ENCODE measurements at places on chromosomes 12 and 14.

DNA sequence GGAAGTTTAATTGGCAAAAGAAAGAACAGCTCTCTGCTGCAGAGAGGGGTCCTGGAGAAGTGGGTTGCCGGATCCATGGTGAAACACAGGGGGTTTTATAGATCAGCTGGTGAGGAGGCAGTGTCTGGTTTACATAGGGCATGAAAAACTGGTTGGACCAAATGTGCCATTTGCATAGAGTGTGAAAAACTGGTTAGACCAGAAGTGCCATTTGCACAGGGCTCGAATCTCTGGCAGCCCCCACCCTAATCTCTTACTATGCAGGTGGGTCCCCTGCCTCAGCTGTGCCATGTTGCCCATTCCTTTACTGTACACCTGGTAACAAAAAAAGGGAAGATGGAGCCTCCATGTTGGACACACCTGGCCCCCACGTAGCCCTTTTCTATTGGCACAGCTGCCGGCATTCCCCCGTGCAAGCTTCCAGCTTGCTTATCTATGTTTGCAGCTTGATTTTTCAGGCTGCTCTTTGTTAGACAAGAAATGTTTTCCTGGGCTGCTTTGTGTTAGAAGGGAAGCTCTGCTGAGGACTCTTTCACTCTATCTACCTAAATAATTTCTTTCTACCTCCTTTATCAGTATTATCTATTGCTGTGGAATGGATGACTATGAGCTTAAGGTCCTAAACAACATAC, 61.1 kb upstream of the TMEM132D start:
- DNase-seq: no peak

GRCh38 chr14:65703996-65704395, 291.5 kb downstream of the FUT8 start:
- DNase-seq: no peak

- peak; percentile 20 for DNase-seq
Observed at GRCh38 chr14:64762044-64763034, 58.1 kb downstream of the PLEKHG3 start.

DNA sequence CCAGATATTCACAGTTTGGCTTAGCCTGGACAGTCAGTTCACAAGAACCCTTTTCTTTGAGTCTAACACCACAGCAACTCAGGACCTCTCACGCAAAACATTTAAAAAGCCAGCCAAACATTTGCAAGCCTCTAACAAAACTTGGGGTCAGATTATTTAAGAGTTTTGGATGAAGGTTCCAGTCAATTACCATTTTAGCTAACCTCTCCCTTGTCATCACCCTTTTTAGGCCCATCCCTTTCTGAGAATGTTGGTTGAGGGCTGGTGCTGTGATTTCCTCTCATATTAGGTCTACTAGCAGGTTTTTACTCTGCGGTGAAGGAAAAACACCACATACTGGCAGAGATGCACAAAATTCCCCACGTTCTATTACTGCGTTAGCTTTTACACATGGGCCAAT, 20.7 kb downstream of the PAX9 start:
- DNase-seq: no peak

GRCh38 chr14:71348394-71348793, 441.1 kb downstream of the PCNX1 start:
- no peak for DNase-seq

- no peak for DNase-seq
Observed at GRCh38 chr12:66956300-66956699, 277.4 kb upstream of the GRIP1 start.

DNA sequence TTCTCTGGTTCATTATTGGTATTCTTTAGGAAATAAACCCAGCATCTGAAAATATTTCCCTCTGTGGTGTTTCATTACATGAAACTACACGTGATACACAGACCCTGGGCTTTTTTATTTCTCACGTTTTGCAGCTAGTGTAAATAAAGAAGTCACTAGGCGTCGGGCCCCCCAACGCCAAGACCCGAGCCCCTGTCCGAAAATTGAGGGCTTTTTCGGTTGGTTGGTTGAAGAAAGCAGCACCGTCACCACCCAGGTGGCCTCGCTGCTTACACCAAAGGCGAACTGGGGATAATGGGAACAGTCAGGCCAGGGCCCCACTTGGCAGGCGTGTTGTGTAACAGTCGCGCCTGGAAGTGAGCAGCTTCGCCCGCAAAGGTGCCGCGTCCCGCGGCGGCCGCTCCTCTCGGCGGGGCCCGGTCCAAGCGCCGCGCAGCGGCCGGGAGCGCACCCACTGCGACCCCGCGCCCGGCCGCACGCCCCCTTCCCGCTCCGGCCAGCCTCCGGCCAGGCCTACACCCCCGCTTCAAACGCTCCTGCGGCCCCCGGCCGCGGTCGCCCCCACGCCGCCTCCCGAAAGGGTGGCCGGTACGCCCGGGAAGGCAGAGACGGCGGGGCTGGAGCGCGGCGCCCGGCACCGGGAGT, 1.2 kb downstream of the DUSP16 start:
- peak; percentile 48 for DNase-seq

DNA sequence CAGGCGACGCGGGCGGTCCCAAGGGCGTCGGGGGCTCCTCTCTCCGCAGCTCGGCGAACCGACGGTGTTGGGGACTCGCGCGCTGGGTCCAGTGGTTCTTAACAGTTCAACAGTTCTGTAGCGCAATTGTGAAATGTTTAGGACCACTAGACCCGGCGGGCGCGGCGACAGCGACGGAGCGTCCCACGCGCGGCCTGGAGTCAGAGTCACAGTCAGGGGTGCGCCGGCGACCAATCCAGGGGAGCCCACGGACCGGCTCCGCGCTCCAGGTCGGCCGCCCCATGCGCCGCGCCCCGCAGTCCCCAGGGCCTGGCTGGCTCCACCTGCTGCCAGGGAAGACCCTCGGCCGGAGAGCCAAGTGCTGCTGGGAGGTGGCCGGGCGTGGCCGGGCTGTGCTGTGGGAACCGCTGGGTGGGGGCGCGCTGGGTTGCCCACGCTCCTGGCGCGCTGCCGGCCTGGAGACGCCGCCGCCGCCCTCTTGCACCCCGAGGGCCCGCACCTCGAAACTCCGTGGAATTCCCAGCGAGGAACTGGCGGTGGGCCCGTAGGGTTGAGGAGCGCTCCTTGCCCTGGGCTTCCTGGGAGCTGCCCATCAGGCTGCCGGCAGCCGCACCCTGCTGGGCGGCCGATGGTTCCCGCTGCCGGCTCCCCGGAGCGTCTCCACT, 20.9 kb upstream of the KIF26A start:
- no peak for DNase-seq

DNA sequence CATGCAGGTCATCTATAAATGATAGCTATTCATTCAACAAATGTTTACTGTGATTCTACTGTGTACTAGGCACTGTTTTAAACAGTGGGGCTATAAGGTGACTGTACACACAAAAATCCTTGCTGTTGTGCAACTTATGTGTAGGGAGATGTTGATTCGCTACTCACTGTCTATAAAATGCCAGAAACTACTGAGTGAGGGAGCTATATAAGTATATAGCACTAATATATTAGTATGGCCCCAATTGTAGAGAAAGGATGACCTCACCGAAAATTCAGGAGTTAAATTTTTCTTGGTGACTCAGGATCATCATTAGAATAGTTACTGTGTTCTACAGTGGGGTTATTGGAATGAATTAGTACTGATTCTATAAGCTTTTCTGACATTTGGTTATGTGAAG, 117.4 kb downstream of the TGFB3 start:
- no peak for DNase-seq

DNA sequence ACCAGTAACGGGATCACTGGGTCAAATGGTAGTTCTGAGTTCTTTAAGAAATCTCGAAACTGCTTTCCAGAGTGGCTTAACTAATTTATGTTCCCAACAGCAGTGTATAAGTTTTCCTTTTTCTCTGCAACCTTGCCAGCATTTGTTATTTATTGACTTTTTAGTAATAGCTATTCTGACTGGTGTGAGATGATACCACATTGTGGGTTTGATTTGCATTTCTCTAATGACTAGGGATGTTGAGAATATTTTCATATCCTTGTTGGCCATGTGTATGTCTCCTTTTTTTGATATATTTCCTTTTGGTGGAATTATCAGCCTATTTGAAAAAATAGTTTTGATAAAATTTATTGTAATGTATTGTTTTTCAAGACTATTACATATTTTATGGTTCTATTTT, 701.2 kb upstream of the FBXO33 start:
- no peak for DNase-seq

DNA sequence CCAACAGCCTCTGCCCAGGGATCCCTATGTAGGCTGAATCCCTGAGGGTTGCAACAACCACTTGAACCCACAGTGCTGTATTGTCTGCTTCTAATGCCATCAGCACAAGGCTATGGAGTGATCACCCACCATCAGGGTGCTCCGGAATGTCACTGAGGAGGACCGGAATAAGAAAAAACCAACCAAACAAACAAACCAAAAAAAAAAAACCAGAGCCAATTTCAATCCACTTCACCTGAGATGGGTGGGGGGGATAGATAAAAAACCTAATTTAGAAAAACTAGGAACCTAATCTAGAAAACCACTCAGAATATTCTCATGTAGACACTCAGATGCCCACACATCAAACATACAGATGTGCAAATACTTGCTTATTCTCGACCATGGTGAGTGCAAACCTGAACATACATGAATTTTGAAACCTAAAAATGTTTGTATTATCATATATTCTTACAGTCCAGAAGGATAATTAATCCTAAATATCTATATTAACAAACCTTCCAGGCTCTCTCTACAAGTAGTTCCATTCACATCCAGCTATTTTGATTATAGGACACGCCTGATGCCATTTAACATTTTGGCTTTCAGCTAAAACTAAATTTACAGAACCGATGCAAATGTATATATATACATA, 3.7 kb downstream of the TBX5 start:
- no peak for DNase-seq

DNA sequence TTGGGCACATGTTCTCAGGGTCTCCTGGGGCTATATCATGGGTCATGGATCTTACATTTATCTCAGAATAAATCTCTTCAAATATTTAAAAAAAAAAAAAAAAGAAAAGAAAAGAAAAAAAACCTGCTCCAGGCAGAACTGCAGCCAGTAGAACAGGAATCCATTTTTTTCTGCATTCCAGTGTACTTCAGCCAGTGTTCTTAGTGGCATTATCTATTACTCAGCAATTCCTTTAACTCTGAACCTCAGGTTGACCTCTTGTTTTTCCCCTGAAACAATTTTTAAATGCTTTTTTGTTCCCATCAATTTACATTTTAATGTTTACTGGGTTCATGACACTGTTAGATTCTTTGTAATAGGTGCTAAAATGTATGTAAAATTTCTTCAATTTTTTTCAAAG, 66.7 kb upstream of the STXBP6 start:
- no peak for DNase-seq

- DNase-seq: no peak
Observed at GRCh38 chr14:34365309-34365915, 96.6 kb downstream of the SPTSSA start.
